ENCODE measurements at places on chromosomes 1 and 21.

- DNase-seq: no peak
These were observed 53.4 kb downstream of the FBXO2 start for GRCh38 chr1:11600836-11601235.

DNA sequence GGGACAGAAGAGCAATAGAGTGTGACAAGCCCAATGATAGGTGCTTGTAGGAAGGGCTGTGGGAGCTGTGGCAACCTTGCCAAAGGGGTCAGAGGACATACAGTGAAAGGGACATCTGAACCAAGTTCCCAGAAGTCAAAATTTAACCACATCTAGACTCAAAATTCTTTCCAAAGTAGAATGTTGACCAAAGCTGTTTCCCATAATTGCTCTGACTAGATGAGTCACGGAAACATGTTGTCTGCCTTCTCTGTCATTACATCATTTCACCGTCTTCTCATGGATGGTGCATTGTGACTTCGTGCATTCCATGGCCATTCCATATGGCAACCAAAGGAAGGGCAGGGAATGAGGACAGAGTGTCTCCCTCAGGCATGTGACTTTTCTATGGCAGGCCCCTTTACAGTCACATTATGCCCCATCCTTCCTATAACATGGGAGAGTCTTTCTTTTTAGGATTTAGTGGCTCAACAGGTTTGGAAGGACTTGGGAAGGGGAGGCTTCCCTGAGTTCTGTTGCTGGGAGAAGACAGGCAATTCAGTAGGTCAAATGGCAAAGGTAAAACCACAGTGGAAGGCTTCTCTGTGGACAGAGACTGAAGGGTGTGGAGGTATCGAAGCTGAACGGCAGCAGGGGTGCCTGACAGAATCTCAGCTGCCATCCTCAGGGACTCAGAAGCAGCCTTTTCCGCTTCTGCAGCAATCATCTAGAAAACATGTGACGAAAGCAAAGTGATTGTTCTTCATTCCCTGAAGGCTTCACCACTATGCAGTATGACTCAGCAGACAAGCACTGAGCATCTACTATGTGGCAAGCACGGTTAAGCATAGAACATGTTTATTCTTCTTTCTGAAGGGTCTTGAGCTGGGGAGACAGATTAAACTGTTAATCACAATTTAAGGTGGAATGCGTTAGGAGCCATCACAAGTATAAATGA, 24.7 kb downstream of the NPHS2 start:
- DNase-seq: no peak

GRCh38 chr1:11364170-11364569, 91.2 kb downstream of the UBIAD1 start:
- no peak for DNase-seq

- peak; percentile 10 for DNase-seq
These were observed 129.2 kb downstream of the ADAMTS1 start for GRCh38 chr21:26715878-26716506.

DNA sequence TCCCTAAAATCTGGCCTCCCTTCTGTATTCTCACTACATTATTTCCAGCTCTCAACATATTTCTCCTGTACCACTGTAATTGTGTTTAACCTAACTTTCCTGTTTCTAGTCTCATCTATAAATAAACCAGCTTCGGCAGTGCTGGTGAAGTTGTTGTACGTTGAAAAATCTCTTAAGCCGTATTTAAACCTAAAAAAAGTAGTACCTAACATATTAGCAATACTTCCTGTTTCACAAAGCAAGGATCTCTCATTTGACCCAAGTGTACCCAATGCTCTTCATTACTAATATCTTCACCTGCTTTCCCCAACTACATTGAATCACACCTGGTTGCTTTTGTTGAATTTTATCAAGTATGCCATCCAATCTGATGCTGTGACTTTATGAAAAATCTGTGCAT, 42.2 kb upstream of the RGS21 start:
- DNase-seq: no peak

DNA sequence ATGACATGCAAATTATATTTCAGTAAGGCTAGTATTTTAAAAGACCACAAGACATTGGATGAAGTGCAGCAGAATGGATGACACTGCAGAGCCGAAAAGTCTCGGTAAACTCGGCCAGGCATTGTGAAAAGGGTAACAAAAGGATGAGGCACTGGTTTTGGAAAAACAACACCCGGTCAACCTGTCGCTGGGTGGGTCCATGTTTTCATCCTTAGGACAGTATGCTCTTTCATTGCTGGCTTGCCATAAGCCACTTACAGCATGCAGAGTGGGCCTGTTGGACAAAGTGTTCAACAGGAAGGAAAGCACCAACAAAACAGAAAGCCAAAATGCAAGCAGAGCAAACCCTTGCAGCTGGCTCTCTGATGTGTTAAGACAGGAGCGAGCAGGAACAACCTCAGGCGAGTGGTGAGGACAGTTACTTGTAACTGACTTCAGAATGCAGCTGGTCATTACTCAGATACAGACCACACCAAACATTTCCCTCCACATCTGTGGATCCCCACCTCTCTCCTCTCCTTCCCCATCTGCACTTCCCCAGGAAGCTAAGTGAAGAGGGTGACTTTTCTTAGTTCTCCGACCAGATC, 2.9 kb upstream of the RCAN1 start:
- DNase-seq: no peak

GRCh38 chr1:95246511-95246910, 12.5 kb downstream of the RWDD3 start:
- no peak for DNase-seq

GRCh38 chr1:206002871-206003801, at the start of gene RAB7B:
RAB7B (minus strand) TSS chr1:206003395; CDS start chr1:205994135, 9,260 bp downstream.
- DNase-seq: no peak

DNA sequence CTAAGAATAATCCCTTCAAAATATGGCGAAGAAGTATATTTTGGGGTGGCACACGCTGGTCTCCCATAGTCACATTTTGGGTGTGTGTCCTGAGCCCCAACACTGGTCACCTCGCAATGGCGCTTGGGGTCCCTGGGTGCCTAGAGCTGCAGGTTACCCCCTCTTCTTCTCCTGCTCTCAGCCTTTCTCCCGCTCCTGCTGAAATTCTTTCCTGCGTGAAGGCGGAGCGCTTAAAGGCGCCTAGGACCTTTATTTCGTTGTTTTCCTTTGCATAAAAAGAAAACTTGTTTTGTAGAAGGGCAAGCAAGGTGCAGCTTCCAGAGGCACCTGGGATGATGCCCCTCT, 339 bp upstream of the PIK3CD start:
- DNase-seq: no peak

DNA sequence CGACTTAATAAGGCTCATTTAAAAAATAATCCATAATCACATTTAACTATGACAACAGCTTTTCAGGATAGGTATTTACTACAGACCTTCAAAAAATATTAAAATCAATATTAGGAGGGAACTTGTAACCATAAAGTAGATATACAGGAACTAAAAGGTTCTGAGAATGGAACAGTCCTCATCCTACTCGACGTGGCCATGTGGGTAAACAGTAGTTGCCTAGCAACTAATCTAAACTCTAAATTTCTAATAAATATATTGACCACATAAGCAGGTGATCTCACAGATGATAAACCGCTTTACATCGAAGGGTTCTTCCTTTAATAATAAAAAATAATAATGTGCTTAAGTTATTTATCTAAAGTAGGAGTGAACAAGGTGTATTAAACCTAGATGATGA, 7.9 kb downstream of the AKT3 start:
- DNase-seq: no peak

GRCh38 chr21:44880405-44881197, 7.1 kb upstream of the PTTG1IP start:
- no peak for DNase-seq

GRCh38 chr21:42373196-42373907, 7.0 kb upstream of the TFF1 start:
- no peak for DNase-seq

GRCh38 chr1:51473331-51474115, 45.5 kb downstream of the EPS15 start:
- no peak for DNase-seq

DNA sequence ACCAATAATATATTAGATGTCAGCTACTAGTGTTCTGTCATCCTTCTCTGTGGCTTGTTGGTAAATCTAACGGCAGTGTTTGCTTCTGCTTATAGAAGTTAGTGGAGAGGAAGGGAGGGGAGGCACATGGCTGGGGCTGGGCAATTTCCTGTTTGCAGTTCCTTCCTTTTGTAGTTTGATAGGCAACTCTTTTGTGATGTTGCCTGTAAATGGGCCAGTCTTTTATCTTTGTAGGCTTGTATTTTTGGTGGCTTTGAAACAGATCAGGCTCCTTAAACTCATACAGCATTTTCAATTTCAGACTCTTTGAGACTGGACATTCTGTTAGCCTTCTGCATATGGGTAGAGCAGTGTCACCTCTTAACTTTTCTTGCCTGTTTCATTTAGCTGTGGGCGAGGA, 48.1 kb downstream of the CDC14A start:
- DNase-seq: no peak

GRCh38 chr21:45142469-45143308, 68.3 kb downstream of the ADARB1 start:
- DNase-seq: no peak

- DNase-seq: no peak
These were observed 374.6 kb upstream of the RUNX1 start for GRCh38 chr21:35423709-35424108.

GRCh38 chr1:223707256-223708000, 4.9 kb upstream of the CAPN2 start:
- DNase-seq: peak; percentile 91

GRCh38 chr1:226741009-226741408, 1.9 kb upstream of the ITPKB start:
- DNase-seq: no peak

- no peak for DNase-seq
These were observed 49.6 kb downstream of the SLC37A1 start for GRCh38 chr21:42563261-42563660.

DNA sequence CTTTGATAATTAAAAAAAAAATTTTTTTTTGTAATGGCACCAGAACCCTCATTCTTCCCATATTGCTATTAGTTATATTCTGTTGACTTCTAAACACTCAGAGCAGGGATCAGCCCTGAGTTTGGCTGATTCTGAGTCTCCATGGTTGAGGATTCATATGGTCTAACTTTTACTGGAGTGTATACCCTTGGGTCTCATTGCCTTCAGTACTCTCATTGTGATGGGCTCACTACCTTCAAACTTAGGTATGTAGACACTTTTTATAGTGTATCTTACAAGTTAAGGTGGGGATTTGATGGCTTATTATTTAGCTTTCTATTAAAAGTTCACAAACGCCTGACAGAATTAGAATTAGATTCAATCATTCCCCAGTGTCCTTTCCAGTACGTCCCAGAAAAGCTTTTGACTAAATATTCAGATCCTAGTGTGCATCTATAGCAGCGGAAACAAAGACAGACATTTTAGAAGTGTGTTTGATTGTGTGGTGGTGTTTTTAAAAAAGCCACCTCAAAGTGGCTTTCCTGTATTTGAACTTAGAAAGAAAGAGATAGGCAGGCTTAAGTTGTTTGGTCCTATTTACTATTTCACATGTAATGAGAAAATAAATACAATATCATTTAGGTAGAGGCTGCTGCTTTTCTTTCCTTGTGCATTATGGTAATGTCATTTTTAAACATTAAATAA, 1.4 kb downstream of the MACF1 start:
- DNase-seq: no peak

- DNase-seq: no peak
These were observed 45.7 kb downstream of the MTF2 start for GRCh38 chr1:93124556-93125355.

GRCh38 chr1:98211271-98211845, 290.5 kb upstream of the DPYD start:
- DNase-seq: no peak

DNA sequence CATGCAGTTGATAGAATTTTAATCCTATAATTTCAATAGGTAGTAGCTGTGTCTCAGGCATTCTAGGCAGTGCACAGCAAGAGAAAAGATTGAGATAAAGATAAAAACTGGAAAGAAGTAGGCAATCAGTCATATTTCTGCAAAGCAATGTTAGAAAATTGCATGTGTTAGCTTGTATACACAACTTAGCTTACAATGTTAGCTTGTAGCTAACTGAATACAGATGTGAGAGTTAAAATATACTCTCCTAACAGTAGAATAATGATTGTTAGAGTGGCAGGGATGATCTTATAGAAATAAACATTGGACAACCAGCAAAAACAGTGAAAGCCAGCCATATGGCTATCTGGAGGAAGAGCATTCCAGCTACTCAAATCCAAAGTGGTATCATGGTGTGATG, 29.0 kb downstream of the PTPRC start:
- no peak for DNase-seq
